GOT3 (cell line): ENCODE measurements at places on chromosomes 7 and 10.

DNA sequence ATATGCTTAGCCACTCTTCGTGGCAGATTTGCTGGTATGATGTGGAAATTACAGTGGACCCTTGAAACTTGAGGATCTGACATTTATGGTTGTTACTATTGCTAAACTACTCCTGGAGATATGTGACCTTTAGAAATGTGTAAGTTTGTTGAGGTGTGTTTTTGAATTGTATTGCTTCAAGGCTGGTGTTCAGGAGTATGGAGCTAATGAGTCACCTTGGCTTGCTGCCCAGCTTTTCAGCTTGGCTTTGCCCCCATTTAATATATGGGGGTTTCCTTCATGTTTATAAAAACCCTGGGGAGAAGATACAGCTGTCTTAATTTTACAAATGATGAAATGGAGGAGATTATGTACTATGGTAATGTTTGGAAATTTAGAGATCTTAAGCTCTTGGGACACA lies 11.6 kb downstream of the HBP1 start:
- DNase-seq = no peak

- no peak for DNase-seq
Observed at GRCh38 chr10:69010151-69010640, 21.6 kb downstream of the KIFBP start.

GRCh38 chr10:109430043-109430760 lies 493.1 kb downstream of the XPNPEP1 start:
- DNase-seq = no peak

GRCh38 chr7:155430606-155431005 lies 27.3 kb upstream of the EN2 start:
- no peak for DNase-seq
